ENCODE measurements at places on chromosomes 7 and 10.

DNA sequence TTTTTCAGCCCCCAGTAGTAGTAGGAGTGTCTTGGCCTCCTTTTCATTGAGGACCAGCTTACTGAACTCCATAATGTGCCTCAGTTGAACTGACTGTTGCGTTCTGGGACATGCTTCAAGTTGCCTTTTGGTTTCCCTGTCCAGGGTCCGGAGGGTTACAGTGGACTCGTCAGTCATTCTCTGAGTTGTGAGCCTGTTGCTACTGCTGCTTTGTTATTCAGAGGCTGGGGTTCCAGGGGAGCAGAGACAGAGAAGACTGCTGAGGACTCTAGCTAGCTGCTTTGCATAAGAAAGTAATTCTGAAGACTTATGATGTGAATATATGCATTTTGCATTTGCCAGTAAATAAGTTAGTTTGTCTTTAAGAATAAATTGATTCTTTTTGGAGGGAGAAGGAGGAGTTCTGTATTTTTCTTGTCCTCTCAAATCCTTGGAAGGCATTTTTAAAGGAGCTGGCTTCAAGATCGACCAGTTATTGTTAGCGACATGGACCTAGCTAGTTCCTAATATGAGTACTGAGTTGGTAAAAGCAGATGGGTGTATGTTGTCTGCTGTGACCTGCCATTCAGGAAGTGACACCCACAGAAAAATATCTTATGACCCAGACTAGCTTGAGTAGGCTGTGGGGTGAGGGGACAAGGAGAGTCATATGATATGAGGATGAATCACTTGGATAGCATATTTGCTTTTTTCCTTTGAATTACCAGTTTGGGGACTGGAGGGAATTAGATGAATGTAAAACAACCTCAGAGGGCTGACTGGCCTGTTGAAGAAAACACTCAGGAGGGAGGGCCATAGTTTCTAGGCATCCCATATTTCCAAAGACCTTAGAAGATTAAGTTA lies 8.3 kb downstream of the PI4K2A start:
- DNase-seq: no peak

DNA sequence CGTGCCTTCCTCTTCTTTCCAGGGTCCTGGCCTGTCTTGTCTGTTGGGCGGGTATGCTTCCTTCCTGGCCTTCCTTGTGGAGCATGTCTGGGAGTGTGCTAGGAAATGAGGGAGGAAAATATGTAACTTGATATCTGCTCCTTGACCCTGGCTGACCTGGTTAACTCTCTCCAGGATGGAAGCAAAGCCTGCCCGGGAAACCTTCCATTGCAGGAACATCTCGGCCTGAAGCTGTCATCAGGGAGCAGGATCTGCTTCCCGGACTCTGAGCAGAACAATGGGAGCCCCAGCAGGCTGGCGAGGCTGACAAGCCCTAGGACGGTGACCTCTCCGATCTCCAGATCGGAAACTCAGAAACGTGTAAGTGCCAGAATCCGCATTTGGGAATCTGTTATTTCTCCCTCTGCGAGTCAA lies 340.3 kb downstream of the FRMD4A start:
- DNase-seq: no peak

- DNase-seq: no peak
Observed at GRCh38 chr7:120862987-120863590, 5.1 kb upstream of the TSPAN12 start.

DNA sequence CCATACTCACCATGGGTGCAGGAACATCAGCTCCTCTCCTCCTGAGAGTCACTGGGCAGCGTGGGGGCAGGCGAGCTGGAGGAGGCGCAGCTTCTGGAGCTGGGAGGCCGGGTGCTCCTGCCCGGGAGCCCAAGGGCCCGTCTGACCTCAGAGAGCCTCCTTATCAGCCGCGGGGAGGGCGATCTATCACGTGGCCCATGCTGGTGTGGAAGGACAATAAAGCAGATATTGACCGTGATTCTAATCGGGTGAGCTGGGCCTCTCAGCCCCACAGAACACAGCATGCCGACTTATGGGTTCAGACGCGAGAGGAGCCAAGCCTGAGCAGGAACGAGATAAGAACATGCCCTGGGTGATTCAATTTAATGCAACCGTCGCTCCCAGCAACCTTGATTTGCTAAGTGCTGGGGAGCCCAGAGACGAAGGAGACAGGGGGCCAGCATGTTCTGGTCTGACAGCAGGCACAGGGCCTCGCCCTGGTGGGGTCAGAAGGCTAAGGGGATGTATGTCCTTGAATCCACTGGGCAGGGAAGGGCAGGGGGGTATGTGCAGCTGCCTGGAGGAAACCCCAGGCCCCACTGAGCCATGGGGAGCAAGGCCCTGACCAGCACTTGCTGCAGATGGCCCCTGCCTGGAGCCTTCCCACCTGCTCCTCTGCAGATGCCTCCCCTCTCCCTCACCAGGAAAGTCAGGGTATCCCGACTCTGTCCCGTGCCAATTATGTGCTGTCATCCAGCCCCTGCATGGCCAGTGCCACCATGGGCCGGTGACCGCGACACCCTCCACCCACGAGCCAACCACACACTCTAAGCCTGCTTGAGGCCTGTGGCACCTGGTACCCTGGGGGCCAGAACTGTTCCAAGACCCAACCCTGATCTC lies 95.3 kb upstream of the RET start:
- DNase-seq: no peak

- no peak for DNase-seq
Observed at GRCh38 chr10:21363092-21363730, 162.3 kb downstream of the SKIDA1 start.

- no peak for DNase-seq
Observed at GRCh38 chr7:105322655-105323277, 66.0 kb downstream of the SRPK2 start.

GRCh38 chr10:91104193-91105041 lies 116.0 kb upstream of the PCGF5 start:
- DNase-seq: no peak

DNA sequence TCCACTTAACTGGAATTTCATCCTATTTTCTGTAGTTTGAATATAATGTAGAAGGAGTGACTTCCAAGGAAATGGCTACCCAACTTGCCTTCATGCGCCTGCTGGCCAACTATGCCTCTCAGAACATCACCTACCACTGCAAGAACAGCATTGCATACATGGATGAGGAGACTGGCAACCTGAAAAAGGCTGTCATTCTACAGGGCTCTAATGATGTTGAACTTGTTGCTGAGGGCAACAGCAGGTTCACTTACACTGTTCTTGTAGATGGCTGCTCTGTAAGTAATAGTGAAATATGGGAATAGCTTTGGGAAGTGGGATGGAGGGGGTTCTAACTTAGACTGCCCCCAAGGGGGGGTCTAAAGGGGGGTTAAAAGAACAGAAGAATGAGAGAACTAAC lies 34.5 kb downstream of the COL1A2 start:
- DNase-seq: no peak

- no peak for DNase-seq
Observed at GRCh38 chr7:31890766-31891165, 179.4 kb downstream of the PDE1C start.

Measured in NCI-H187 treated with DMSO at 0.1 percent for 48 hours (cell line).